Spleen (tissue), 13 donors: ENCODE measurements at places on chromosomes 11 and 22. TPM values are rescaled to one million over a fixed set of nuclear protein-coding genes. Genes with fewer than 3 reads are reported as not detected.
A peak's percentile ranks its signal among the peaks of the same experiment; 100 is the strongest.

Gene CHRDL2
- 2.2 TPM for total RNA-seq

GRCh38 chr11:46694607-46695006 is 5.8 kb downstream of the ARHGAP1 start:
- no peaks in the 10 kb centered on the region for H3K27me3 ChIP-seq
- H3K27ac ChIP-seq = peak overlapping the region; percentile 74
- H3K4me3 ChIP-seq = no peak overlapping the region
- H3K4me1 ChIP-seq = peaks cover 64% of the 10 kb centered on the region
- DNase-seq = no peak
- H3K36me3 ChIP-seq = peaks cover 78% of the 10 kb centered on the region

DNA sequence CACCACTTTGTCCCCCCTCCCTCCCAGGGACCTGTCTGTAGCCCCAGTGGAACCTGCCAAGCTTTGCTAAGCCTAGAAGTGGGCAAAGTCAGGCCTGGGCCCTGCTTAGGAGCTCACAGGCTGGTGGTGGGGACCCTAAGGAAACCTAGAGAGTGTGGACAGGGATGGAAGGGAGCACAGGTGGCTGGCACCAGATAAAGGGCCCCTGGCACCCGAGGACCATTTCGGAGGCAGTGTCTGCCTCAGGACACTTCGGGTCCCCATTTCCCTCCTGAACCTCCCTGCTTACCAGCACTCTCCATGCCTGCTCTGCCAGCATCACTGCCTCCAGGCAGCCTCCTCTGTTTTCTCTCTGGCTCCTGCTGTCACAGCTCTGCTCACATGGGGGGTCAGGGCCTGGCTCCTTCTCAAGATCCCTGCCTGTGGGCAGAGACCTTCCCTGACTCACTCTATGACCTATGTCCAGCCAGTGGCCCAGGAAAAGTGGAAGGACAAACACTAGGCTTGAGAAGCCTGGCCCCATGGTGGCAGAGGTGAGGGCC is 13.6 kb upstream of the OMP start:
- H3K4me1 ChIP-seq = no peaks in the 10 kb centered on the region
- DNase-seq = peak; percentile 67
- H3K27ac ChIP-seq = no peak overlapping the region

GRCh38 chr11:66133216-66133775 is 63.2 kb downstream of the PACS1 start:
- H3K27me3 ChIP-seq = no peaks in the 10 kb centered on the region
- H3K4me3 ChIP-seq = no peak overlapping the region
- no peaks in the 10 kb centered on the region for H3K36me3 ChIP-seq

GRCh38 chr11:61025821-61026120 is 54.3 kb downstream of the CD6 start:
- H3K27ac ChIP-seq = no peak overlapping the region
- H3K36me3 ChIP-seq = no peaks in the 10 kb centered on the region
- H3K4me1 ChIP-seq = peaks cover 34% of the 10 kb centered on the region
- H3K4me3 ChIP-seq = no peak overlapping the region
- no peaks in the 10 kb centered on the region for H3K27me3 ChIP-seq

Gene C22orf42
- total RNA-seq = not detected

Gene NRGN
- 34.3 TPM for total RNA-seq

Gene KLHL35
- total RNA-seq = 1.3 TPM

- H3K4me1 ChIP-seq = no peaks in the 10 kb centered on the region
- H3K36me3 ChIP-seq = no peaks in the 10 kb centered on the region
- no peaks in the 10 kb centered on the region for H3K27me3 ChIP-seq
- no peak overlapping the region for H3K27ac ChIP-seq
- H3K4me3 ChIP-seq = no peak overlapping the region
- no peak for DNase-seq
Observed at GRCh38 chr11:92048415-92048814, 176.2 kb upstream of the FAT3 start.

- H3K4me1 ChIP-seq = no peaks in the 10 kb centered on the region
- H3K27ac ChIP-seq = no peak overlapping the region
- no peak for DNase-seq
- H3K27me3 ChIP-seq = peaks cover 68% of the 10 kb centered on the region
- H3K36me3 ChIP-seq = no peaks in the 10 kb centered on the region
Observed at GRCh38 chr22:26054841-26055605, 114.2 kb upstream of the SEZ6L start.

Gene CYP2D6
- 2.1 TPM for total RNA-seq
